ENCODE measurements at places on chromosomes 7 and 10. TPM values are rescaled to one million over a fixed set of nuclear protein-coding genes. Genes with fewer than 3 reads are reported as not detected.

GRCh38 chr10:8035641-8036470, 18.6 kb upstream of the GATA3 start:
- no peak for DNase-seq

DNA sequence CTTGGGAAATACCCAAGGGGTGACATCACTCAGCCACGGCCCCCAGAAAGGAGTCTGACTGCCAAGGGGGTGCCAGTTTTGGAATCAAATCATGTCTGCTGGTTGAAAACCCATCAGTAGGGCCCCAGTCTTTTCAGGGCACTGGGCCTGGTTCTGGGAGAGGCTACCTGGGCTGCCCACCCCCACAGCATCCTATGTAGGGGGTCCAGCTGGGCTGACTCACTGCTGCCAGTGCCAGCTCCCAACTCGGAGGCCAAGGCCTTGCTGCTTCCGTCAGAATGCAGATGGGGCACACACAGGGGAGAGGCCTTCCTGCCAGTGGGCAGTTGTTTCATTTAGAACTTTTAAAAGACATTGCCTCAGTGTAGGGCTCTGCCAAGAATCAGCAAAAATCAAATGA, 39.5 kb upstream of the DMBT1 start:
- no peak for DNase-seq

DNA sequence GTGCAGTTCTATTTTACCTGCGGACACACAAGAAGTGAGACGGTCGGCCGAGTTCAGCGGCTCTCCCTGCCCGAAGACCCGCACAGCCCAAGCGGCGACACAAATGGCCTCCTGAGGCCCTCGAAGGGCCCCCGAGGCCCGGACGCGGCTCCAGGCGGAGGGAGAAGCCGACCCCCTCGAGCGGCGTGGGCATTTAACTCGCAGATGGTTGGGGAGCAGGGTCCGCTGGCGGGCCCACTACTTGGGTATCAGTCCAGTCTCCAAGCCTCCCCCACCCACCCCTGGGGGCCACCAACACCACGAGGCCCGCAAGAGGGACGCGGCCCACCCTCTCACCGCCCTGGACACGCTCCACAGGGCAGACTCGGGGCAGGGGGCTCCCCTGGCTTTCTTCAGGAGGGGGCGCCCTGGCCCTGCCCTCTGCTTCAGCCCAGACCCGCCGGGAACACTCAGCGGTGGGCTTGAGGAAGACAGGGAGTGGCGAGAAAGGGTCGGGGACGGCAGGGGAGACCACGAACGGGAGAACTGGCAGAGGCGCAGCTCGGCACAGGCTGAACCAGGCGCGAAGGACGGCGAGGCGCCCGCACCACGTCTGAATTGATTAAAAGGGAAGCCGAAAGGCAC, 1.7 kb downstream of the IGF2BP3 start:
- DNase-seq = peak; percentile 20

- DNase-seq = no peak
Observed at GRCh38 chr7:37552030-37552429, 103.4 kb upstream of the ELMO1 start.

DNA sequence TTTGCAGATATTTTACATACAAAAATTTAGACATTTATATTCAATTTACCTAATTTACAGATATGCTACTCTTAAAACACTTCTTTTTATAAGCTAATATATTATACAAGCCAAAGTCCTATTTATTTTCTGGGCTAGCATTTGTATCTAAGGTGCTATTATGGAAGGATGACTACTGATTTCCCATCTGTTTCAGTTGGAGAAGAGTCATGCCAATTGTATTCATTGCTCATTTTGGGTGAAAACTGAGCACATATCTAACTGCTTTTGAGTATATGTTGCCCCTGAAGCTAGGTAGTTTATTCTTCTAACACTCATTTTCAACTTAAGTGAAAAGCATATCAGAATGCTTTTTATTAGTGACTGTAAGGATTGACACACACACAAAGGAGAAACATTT, 172.9 kb downstream of the CDK14 start:
- no peak for DNase-seq

DNA sequence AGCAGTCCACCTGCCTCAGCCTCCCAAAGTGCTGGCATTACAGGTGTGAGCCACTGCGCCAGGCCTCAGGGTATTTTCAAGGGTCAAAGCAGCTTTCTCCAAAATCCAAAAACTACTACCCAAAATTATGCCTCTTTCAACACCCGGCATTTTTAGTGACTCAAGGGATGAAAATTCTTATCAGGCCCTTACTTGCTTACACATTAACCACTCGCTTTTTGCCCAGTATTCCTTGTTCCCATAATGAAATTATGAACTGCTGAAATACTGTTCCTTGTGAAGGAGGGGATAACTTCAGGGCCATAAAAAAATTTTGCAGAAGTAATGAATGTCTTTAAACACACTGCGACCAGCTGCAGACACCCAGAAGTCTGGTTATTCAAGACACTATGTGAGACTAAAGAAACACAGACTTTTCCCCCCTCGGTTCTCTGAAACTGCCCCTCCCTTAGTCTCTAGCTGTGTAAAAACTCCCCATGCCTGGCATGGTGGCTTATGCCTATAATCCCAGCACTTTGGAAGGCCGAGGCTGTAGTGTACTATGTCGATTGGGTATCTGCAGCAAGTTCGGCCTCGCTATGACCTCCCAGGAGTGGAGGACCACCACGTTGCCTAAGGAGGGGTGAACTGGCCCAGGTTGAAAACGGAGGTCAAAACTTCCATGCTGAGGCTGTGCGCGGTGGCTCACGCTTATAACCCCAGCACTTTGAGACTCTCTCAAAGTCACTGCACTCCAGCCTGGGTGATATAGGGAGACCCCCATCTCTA, 12.0 kb downstream of the FXYD4 start:
- DNase-seq = no peak

- DNase-seq = no peak
Observed at GRCh38 chr10:70176441-70176840, 6.1 kb upstream of the SAR1A start.

DNA sequence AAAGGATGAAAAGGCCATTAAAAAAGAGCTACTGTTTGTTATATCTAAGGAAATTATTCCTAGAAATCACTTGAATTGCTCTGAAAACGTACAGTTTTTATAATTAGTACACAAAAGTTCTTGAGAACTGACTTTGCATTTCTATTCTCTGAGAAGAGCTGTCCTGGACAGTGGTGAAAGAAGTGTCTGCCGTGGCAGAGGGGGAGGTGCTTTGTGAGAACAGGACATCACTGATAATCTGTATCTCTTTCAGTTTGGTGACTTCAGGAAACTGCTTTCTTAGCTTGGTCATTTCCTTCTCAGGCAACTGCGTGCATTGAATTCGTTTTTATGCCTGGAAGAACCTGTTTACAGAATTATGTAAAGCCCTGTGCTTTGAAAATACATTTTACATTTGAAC, 52.1 kb downstream of the POLL start:
- DNase-seq = no peak

DNA sequence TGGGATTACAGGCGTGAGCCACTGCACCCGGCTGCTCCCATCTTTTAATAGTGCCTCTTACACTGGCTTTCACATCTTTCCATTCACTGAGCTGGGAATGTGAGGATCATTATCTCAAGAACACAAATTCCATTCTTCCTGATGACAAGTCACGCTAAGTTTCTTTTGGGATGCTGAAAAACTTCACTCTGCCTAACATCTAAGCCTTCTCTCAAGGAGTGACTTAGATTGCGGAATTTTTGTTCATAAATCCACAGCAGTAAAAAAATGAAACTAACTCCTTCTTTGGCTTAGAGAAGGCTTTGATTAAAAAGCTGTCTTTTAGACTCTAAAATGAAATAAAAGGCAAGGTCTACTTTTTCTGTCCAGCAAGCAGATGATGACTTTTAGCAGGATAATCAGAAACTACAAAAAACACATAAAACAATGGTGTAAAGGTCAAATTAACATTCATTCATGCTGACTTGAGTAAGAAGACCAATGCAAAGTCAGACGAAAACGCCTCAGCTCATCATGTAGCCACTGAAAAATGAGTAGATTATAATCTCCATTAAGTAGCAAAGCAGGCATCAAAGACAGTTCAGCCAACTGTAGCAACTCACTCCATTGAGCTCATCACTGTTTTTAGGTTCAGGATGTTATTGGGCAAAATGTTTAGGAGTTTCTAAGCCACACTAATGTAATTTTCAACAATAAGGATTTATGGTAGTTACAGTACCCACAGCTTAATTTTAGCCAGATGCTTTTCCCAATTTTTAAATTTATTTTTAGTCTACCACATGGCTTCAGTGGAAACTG, 178.8 kb downstream of the ELMO1 start:
- DNase-seq = no peak

DNA sequence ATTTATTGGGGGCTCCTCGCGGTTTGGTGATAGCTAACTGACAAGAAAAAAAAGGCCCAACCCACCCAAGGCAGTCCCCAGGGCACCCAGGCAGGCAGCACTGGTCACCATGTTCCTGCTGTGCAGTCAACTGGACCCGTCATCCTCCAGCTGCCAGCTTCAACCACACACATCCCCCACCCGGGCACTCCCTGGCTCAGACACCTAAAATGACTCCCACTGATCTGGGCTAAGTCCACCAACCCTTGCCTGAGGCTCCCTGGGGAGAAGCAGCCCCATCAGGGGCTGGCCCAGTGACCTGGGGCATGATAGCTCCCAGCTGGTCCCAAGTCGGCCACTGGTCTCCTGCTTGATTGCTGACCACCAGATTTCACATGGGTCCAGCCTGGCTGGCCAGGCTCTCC, 161.8 kb downstream of the NRF1 start:
- DNase-seq = no peak

DNA sequence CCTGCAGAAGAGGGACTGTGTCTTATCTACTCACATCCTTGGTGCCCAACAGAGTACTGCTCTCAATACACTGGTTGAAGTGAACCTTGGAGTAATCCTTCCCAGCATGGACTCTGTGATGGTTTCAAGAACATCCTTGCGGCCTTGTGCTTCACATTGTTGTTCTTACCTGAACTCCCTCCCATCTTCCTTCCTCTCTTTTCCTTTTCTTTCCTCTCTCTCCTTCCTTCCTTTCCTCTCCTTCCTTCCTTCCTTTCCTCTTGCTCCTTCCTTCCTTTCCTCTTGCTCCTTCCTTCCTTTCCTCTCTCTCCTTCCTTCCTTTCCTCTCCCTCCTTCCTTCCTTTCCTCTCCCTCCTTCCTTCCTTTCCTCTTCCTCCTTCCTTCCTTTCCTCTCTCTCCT, 26.3 kb downstream of the LAMB1 start:
- no peak for DNase-seq

DNA sequence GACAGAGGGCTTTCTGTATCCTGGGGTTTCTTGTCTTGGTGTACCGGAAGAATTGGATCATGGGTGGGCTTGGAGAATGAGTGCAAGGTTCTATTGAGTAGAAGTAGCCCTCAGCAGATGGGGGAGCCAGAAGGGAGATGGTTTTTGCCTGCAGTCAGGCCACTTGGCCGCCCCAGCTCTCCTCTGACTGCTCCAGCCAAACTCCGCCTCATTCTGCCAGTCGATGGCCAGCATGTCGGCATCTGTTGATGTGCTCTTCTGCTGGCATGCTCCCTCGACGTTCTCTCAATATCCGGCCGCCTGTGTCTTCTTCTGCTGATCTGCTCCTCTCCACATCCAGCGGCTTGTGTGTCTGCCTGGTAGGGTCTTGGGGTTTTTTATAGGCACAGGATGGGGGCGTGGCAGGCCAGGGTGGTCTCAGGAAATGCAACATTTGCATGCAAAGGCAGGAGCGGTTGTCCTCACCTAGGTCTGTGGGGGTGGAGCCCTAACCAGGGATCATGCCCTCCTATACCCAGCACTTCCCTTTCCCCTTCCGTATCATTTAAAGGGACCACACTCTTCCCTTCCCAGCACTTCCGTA, 40.2 kb upstream of the TNS3 start:
- DNase-seq = no peak

- no peak for DNase-seq
Observed at GRCh38 chr10:132394936-132395703, 1.9 kb upstream of the PWWP2B start.

DNA sequence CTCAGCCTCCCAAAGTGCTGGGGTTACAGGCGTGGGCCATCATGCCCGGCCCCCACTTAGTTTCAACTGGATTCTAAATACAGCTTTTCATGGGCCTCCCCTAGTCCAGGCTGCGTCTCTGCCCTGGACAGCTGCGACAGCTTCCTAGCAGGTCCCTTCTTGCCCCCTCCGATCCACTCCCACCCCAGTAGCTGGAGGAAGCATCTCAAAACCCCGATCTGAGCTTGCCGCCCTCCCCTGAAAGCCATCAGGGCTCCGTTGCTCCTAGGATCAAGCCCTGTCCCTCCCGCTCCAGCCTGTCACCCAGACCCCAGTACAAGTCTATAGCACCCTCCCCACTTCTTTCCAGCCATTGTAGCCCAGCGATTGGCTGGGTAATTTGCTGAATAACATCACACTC, 64.5 kb downstream of the VWA2 start:
- DNase-seq = no peak

DNA sequence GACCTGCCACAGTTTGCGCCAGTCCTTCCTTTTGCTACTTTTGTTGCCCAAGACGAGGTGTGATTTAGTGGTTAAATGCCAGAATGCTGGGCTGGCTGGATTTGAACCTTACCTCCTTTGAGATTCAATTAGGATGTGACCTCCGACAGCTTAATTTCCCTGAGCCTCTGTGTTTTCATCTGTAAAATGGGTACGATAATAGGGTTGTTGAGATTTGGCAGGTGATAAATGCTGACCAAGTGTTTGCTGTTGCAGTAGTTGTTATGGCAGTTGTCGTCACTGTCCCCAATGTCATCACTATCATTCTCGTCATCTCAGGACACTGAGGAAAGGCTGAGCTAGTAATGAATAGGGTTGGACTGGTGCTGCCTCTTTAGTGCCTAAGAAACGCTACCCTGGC, 61.1 kb downstream of the GRK5 start:
- DNase-seq = no peak

DNA sequence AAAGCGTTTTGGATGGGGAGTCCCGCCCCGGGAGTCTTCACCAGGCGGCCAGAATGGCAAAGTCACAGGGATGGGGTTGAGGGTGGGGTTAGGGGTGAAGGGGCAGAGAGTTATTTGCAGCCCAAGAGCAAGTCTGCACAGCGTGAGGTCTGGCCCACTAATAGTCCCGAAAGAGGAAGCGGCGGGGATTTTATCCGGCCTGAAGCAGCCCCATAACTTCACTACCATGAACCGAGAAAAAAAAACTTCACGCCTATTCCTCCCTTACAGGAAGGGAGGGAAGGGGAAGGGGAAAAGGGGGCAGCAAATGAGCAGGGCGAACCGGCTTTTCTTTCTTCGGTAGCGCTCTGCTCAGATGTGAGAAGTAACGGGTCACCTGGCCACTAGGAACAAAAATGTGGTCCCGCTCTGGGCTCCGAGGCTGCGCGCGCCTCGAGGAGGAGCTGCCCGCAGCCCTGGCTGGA, 712 bp downstream of the ITPRIP start:
- no peak for DNase-seq

- DNase-seq = no peak
Observed at GRCh38 chr10:68800211-68800610, 27.1 kb upstream of the STOX1 start.

ARHGEF35 gene
- total RNA-seq = 1.2 TPM

HYAL4 gene
- total RNA-seq = not detected

CPN1 gene
- not detected for total RNA-seq

PRRT4 gene
- 3.1 TPM for total RNA-seq

ASB13 gene
- total RNA-seq = 40.8 TPM

Data from neural crest cell (in vitro differentiated cells).